Prostate gland (tissue), 2 donors: ENCODE measurements at places on chromosomes 7 and 10.

DNA sequence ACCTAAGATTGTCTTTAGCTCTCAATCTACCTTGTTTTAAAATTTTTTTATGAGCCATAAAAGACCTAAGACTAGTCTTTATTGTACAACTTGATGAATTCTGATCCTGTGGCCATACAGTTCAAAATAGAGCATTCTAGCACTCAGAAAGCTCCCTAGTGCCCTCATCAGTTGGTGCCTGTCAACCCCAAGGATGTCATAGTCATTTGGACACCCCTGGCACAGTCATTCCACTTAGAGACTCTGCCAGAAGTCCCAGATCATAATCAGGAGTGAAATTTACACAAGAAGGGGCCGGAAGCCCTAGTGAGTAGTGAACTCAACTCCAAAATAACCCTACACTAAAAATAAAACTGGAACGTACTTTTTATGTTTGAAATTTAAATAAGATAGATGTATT is 80.0 kb upstream of the INSIG1 start:
- no peak for DNase-seq

DNA sequence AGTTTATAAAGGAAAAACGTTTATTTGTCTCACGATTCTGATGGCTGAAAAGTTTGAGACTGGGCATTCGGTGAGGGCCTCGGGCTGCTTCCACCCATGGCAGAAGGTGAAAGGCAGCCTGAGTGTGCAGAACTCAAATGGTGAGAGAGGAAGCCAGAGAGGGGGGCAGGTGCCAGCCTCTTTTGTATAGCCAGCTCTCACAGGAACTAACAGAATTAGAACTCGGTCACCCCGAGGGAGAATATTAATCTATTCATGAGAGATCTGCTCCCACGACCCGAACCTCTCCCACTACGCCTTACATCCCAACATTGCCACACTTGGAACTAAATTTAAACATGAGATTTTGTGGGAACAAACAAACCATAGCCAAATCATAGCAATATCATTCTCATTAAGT is 112.6 kb downstream of the ZPBP start:
- no peak for DNase-seq

GRCh38 chr7:122070834-122071233 is 73.2 kb downstream of the AASS start:
- no peak for DNase-seq

GRCh38 chr7:158450476-158451124 is 137.0 kb downstream of the PTPRN2 start:
- no peak for DNase-seq

GRCh38 chr7:43530553-43531410 is 52.1 kb upstream of the STK17A start:
- DNase-seq, result no peak

GRCh38 chr7:78873117-78873516 is 580.4 kb downstream of the MAGI2 start:
- no peak for DNase-seq

- DNase-seq, result no peak
Observed at GRCh38 chr7:98213296-98213887, 2.2 kb downstream of the BHLHA15 start.

DNA sequence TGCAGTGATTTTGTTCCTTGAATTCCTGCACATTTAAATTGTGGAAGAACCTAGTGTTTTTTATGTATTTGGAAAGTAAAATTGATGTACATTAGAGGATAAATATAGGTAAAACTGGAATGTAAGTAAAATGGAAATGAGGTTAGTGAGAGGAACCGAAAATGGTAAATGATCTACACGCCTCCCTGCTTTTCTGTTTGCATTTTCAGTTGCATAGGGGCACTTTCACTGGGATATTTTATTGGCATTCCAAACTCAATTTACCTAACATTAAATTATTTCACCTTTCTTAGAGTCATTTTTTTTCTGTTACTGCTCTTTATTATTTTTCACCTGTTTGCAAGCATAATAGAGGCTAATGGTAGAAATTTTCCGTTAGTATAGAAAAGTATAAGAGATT is 8.0 kb downstream of the CDK13 start:
- DNase-seq, result no peak

DNA sequence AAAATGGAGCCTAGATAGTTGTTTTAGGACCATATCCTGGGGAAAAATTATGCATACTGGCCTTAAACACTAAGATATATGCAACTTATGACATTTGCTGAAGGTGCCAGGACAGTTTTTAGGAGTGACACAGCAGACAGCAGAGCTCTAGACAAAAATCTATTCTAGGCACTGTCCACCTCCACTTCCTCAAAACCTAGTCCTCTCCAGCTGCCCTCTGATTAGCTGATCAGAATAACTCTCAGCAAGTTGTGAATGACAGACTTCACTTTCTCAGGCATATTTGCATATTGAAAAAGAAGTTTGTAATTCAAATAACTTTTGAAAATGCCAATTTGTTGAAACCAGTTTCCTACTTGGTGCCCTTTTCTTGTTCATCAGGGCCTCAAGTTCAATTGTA is 152.3 kb upstream of the STEAP4 start:
- DNase-seq, result no peak

- DNase-seq, result no peak
Observed at GRCh38 chr10:71766717-71767419, 6.5 kb downstream of the VSIR start.

GRCh38 chr10:4663162-4663992 is 162.6 kb upstream of the AKR1E2 start:
- peak; percentile 91 for DNase-seq

- DNase-seq, result no peak
Observed at GRCh38 chr10:5268234-5268633, 71.6 kb downstream of the AKR1C4 start.

DNA sequence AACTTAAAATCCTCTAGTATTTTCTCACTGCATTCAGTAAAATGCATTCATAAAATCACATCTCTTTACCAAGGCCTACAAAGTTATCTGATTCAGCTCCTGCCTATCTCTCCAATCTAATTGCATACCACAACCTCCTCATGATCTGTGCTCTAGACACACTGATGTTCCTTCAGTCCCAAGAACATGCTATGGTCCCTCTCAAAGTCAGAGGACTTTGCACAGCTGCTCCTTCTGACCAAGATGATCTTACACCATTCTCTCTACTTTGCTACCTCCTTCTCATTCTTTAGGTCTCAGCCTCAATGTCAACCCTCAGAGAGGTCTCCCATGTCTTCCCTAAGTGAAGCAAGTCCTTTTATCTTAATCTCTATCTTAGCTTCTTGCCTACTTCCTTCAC is 45.5 kb downstream of the CAV1 start:
- DNase-seq, result no peak

- no peak for DNase-seq
Observed at GRCh38 chr10:71509444-71509843, 112.7 kb downstream of the CDH23 start.

DNA sequence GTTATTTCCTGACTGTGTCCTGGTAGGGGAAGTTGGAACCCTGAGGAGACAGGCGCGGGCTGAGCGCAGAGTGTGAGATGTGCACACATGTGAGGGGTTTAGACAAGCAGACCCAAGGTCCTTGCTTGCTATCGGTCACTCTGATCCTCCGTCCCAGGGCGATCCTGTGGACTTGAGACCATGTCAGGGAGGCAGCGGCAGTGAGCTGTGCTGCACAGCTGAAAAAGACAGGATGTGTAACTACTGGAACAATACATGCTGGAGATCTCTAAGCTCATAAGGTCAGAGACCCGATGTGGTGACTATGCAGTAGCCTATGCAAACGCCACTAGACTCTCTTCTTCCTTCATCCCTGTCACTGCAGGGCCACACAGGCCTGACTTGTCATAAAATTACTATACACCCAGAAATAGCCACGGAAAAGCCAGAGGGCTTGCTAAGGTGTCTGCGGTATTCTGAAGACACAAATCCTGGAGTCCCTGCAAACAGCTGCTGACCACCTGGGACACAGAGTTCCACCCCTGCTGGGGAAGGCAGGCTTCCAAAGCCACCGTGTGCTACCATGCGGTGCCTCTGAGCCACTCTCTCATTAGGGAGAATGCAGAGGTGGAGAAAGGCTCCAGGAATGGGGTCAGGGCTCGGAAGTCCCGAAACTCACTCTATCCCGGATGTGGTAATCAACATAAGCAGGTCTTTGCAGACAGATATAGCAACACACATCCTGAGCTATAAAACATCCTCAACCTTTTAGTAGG is 91.1 kb upstream of the DDC start:
- DNase-seq, result no peak

DNA sequence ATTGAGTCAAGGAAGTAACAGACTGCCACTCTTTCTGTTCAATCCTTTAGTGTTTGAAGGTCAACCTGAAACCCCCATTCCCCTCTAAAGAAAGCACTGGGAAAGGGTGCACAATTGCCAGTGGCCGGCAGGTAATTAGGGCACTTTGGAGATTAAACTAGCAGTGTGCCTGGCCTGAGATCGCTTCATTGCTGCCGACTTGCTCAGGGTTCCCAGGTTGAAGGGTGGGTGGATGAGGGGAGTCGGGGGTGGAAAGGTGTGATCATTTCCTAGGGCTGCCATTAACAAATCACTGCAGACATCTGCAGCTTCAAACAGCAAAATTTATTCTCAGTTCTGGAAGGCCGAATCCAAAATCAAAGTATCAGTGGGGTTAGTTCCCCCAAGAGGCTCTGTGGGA is 16.3 kb upstream of the BTBD16 start:
- DNase-seq, result no peak

DNA sequence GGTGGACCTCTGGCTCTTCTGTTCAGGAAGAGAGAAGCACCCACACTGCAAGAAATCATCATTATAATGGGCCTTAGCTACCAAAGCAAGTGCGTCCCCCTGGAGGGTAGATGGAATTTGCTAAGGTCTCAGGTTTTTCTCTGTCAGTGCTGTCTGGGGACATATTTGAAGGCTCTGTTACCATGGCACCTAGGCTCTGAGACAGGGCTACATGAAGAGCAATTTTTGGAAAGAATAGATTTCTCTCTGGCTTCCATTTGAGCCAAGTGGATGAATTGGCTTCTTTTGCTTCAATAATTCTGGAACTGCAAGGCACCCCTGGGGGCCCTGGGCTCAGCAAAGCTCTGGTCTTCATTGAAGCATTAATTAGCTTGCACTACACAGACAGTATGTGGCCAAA is 349.1 kb upstream of the GALNT17 start:
- no peak for DNase-seq

GRCh38 chr10:44030132-44030531 is 354.8 kb downstream of the CXCL12 start:
- no peak for DNase-seq

GRCh38 chr7:105149827-105150226 is 135.8 kb downstream of the KMT2E start:
- DNase-seq, result no peak

GRCh38 chr7:27901028-27901760 is 161.2 kb downstream of the TAX1BP1 start:
- DNase-seq, result no peak

DNA sequence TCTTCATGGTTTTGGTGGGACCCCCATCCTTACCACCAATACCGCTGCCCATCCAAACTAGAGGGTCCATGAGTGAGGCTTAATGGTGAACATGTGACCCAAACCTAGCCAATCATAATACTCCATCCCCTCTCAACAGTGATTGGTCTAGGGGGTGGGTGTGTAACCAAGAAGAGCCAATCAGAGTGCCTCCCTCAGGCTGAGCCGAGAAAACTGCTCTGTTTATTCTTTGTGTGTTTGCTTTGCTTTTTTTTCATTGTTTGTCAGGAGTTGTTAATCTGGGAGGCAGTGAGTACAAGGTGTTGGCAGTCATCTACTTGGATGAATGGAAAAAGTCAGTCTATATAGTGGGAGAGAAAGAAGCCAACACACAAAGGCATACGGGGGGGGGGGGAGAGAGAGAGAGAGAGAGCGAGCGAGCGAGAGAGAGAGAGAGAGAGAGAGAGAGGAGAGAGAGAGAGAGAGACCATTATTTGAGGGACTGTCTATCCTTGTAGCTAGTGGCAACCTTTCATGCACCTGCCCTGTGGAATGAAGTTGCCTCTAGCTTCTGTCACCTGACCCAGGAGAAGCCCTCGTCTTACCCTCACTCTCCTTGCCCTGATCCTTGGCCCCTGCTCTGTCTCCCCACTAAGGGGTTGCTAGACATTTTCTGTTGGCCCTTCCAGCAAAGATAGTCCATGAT is 441.7 kb downstream of the TYW1 start:
- DNase-seq, result no peak
